ENCODE measurements at places on chromosomes 3 and 15.

DNA sequence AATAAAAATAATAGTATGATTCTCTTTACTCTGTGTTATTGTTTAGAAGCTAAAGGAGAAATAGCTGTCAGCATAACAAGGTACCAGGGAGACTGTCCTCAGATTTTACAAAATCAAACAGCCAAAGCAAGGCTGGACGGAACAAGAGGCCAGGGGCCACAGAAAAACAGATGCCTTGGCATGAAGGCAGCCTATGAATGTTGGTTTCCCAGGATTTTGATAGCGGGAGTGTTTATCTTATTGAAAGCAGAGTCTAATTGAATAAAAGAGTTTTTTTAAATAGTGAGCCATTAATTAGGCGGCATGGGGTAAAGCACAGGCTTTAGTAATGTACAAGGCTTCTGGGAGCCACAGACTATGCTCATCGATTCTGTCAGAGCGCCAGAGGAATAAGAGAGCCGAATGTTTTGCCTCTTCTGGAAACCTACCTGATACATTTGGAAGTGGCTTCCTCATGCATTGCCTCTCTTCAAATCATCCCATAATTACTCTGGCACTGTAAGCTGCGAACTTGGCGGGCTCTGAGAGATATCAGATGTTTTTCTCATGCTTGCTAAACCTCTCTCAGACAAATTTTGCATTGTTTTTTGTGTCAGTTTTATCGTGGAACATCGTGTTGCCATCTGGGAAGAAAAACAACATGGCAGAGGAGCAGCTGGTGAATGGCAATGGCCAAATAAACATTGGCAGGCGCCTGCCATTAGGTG is 30.4 kb upstream of the TMCO5A start:
- DNase-seq, result no peak

DNA sequence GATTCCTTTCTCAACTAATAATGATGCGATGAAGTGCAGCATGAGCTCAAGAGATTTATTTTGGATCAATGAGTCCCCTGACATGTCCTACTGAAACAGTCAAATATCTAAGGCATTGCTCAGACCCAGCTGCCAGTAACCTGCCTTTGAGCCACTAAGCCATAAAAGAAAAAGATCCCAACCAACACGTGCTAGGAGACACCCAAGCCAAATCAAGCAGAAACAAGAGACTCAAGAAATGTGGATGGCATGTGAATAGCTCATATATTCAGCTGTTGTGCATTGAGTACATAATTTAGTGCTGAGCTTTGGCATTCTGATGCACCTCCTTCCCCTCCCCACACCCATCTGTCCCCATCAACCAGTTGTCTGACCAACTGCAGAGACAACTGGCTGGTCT is 29.2 kb downstream of the GJD2 start:
- DNase-seq, result no peak

DNA sequence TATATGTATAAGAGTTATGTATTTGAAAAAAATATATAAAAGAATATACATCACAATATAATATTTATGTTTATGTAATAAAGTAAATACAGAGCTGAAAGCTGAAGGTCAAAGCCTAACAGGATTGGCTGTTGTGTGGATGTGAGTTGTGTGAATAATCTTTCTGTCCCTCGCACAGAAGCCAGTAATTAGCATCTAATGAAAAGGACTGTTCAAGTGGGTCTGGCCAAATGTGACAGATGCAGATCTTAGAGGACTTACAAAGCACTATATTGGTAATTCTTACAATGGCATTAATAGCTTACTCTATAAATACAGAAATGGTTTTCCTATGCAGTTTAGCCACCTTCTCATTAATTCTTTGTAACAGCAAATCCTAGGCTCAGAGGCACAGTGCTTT is 2.4 kb downstream of the MKRN3 start:
- no peak for DNase-seq

DNA sequence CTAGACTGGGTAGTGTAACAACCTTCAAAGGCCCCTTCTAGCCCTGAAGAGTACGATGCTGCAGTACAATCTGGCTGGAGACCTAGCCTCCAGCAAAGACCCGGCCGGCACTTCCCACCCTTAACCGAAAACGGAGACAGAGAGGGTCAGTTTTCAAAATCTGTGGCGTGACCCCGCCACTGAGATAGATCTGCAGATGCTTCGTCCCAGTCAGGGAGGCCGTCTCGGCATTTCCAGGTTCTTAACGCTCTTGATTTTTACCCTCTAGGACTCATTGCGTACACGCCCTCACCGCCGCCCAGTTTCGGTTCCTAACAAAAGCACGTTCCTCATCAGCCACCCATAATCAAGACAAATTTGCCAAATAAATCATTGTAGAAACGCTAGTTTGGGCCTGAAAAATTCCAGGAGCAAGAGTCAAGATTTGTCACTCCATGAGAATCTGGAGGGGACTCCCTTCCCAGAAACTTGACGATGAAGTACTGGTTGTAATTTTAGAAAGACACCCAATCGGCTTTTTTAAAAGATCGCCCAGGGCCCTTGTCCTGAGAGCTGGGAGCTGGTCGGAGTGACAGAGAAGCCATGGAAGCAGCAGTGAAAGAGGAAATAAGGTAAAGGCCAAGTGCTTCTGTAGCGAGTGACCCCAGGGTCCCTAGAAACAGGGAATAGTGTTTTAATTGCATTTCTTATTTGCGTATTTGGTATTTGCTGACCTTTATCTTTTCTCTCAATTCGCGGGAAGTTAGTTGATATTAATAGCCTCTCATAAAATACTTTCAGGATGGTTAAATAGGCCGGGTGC is 868 bp upstream of the TMEM87A start:
- peak; percentile 63 for DNase-seq

- peak; percentile 39 for DNase-seq
Observed at GRCh38 chr3:134392336-134392983, 18.2 kb upstream of the AMOTL2 start.

GRCh38 chr3:193241716-193242115 is 694 bp downstream of the PLAAT1 start:
- no peak for DNase-seq

- DNase-seq, result no peak
Observed at GRCh38 chr15:40949756-40950207, 3.5 kb upstream of the CHAC1 start.

- peak; percentile 9 for DNase-seq
Observed at GRCh38 chr3:126300761-126301481, 56.3 kb downstream of the KLF15 start.

DNA sequence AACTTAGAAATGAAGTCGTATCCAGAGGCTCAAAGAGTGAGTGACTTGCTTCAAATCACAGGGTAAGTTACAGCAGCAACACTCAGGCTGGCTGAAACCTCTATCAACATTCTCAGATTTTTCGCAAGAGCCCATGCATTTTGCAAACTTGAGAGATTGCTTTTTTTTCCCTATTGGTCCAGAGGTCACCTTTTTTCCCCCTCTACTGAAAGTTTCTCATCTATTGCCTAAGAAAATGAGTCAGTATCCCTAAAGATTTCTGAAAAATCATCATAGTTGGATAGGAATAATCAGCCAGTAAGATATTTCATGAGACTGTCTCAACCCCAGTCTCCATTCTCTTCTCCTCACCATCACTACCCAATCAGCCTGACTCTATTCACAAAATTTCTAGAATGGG is 410.6 kb downstream of the FOXP1 start:
- DNase-seq, result peak; percentile 97

DNA sequence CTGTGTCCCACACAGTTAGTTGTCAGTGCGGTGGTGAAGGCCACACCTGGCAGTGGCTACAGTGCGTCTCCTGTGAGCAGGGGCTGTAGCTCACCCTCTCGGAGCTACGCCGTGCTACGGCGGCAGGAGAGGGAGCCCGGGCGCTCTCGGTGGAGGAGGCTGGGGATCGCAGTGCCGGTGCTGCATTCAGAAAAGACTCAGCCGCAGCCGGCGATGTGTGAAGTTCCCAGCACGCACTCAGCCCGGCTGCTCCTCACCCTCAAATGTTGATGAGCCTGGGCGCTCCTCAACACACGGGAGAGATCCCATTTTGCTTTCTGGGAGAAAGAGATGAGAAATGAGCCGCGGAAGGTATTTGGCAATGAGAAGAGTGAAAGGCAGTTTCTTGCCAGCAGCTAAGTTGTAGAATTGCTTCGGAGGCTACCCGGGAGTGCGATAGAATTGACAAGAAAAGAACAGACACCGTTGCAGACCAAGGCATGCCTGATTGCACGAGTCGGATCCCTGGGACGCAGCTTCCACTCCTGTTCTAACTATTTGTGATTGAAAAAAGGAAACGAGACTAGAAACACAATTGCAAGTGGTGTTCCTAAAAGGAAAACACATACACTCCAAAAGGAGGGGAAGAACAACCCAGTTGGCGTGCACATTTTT is at the start of gene UNC13C:
Gene UNC13C (plus strand): TSS at position 189 of the 654 bp plus-strand sequence. CDS start 34,463 bp downstream, outside the sequence.
- DNase-seq, result peak; percentile 22

DNA sequence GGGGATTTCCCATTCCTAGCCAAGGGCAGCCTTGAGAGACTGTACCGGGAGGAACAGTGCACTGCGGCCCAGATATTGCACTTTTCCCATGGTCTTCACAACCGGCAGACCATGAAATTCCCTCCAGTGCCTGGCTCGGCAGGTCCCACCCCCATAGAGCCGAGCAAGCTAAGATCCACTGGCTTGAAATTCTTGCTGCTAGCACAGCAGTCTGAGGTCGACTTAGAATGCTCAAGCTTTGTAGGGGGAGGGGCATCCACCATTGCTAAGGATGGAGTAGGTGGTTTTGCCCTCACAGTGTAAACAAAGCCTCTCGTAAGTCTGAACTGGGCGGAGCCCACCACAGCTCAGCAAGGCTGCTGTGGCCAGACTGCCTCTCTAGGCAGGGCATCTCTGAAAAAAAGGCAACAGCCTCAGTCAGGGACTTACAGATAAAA is 156.3 kb downstream of the FRMD5 start:
- peak; percentile 78 for DNase-seq

DNA sequence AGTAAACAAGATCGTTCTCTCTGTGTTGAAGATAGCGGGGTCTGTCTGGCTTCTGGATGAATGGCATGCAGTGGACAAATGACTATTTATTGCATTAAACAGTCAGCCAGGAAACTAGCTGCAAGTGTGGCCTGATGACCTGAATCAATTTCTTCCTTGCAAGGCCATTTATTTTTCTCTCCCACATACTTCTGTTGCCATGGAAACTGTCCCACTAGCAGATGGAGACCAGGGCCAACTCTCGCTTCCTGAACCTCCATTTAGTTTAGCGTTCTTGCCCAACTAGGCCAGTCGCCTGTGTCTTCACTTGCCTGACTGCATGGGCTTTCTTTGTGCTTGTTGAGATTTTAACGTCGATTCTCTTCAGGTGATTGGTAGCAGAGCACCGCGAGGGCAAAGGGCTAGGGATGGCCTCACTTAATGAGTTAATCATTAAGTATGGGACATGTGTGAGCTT is 27.6 kb downstream of the LMCD1 start:
- DNase-seq, result peak; percentile 78

DNA sequence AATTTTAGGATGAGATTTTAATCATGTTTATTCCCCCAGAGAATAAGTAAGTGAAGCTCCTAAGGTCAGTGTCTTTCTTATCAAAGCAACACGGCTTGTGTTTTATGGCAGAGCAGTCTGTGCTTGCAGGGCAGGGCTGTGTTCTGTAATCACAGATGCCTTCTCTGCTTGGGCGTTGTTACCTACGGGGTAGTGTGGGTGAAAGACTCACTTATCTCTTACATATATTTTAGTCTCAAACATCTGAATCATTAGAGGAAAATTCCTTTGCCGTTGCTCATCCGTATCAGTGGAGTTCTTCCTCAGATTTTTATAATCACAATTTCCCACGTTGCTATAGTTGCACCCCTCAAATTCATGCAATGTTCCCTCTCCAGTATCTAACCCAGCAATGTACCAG is 271.7 kb upstream of the MEIS2 start:
- DNase-seq, result peak; percentile 0

GRCh38 chr3:16511681-16512434 is 1.6 kb downstream of the RFTN1 start:
- DNase-seq, result peak; percentile 90

DNA sequence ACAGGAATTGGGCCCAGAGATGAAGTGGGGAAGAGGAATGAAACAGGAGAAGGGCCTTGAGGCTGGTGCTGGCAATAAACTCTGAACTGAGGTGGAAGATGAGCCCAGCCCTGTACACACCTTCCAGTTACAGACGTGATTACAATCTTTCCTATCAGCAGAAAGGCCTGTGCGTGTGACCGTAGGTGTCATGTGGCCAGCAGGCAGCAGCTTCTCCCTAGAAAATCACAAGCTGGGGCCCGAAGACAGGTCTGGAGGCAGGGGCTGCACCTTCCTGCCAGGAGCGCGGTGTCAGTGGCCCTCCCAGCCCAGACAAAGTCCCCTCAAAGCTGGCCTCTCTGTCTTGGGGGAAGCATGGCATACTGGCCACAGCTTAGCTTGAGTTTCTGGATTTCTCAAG is 16.7 kb upstream of the PIGZ start:
- no peak for DNase-seq

DNA sequence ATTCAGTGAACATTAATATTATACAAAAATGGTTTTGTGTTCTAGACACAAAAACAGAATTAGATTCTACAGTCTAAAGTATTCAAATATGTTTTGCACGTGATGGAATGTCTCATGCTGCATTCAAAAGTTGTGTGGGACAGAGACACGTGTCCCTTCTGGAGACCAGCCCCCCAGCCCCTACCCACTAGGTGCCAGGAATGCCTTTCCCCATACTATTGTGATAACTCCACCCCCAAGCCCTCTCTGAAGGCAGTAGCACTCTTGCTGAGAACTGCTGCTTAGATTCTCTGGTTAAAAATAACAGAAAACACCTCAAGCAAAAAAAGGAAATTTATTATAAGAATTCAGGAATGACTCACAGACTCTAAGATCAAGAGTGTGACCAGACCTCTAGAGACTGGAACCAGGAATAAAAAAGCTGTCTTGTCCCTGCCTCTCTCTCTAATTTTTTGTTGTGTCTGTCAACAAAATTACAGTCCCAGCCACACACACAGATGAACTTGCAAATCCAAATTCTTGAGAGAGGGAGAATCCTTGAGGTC is 57.7 kb downstream of the PXYLP1 start:
- DNase-seq, result no peak

- no peak for DNase-seq
Observed at GRCh38 chr15:61558172-61559136, 329.4 kb upstream of the RORA start.

DNA sequence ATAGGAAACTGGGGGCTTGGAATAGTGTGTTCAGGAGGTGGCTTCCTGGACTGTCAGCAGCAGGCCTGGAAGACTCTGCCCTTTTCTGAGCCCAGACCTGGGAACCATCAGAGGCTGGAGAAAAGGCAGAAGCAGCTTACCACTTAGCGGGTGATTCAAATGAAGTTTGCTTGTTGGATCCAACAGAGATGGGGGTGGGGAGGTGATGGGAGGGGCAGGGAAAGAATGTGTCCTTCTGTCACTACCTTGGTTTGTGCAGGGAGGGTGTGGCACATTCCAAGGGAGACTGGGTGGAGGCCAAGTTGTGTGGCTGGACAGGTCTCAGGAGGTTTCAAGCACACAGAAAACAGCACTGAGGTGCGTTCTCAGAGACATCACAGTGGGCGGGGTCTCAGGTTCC is 58.8 kb downstream of the TRAK1 start:
- no peak for DNase-seq

- DNase-seq, result no peak
Observed at GRCh38 chr3:5014391-5014790, 35.2 kb downstream of the BHLHE40 start.

- DNase-seq, result no peak
Observed at GRCh38 chr3:127744875-127745274, 72.1 kb downstream of the ABTB1 start.

All from fibroblast of lung (primary cell).